ENCODE measurements at places on chromosomes 12 and 14.

DNA sequence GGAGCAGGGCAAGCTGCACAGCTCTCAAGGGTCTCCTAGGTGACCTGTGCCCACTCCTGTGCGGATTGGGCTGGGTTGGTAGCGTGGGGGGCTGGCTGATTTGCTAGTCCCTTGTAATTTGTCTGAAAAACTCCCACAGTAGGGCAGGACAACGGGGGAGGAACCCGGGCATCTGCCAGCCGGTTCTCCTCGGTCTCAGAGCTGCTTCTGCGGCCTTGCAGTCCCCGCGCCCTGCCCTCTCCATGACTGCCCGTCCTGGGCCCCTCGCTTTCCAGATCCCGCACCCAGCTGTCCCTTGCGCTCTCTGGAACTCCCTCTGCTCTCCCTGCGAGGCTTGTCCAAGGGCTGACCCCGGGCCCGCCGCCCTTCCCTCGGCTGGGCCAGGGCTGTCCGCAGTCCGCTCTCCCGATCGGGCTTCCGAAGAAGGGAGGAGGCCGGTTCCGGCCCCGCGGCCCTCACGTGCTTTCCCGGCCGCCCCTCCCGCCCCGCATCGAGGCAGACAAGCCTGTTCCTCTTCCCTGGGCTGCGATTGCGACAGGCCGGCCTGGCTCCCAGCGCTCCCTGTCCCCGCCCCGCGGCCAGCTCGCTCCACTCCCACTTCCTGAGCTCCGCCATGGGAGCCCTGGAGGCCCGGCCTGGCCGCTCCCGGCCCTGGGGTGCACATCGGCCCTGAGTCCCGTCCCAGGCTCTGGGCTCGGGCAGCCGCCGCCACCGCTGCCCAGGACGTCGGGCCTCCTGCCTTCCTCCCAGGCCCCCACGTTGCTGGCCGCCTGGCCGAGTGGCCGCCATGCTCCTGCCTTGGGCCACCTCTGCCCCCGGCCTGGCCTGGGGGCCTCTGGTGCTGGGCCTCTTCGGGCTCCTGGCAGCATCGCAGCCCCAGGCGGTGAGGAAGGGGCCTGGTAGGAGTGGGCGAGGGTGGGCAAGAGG is at the start of gene LTBR:
Gene LTBR, plus strand, starts transcription at position 591 of the 927 bp plus-strand sequence. Its CDS starts 197 bp downstream, at position 788.
- peak; percentile 53 for DNase-seq

- DNase-seq: no peak
Observed at GRCh38 chr14:101855958-101856357, 94.4 kb downstream of the PPP2R5C start.

- no peak for DNase-seq
Observed at GRCh38 chr14:103746701-103747100, 31.1 kb downstream of the ZFYVE21 start.

DNA sequence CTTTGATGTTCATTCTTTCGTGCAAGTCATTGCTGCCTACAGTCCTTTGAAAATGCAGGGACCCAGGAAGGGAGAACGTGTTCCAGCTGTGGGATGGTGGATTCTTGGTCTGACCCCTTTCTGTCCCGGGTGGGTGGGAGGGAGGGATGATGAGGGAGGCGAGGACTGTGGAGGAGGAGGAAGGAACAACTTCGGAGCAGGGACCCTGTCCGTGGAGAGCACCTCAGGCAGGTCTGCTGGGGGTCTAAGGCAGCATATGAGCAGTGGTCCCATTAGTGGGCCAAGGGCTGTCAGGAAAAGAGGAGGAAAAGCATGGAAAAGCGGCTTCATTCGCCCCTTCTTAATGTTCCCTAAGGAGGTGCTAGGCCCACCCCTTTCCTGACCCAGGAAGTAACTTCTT is 36.0 kb downstream of the CACNA2D4 start:
- no peak for DNase-seq

DNA sequence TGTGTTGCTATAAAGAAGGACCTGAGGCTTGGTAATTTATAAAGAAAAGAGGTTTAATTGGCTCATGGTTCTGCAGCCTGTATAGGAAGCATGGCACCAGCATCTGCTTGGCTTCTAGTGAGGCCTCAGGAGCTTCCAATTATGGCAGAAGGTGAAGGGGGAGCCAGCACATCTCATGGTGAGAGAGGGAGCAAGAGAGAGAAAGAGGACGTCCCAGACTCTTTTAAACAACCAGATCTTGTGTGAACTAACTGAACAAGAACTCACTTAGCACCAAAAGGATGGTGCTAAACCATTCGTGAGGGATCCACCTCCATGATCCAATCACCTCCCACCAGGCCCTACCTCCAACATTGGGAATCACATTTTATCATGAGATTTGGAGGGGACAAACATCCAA is 6.1 kb upstream of the SNAPC1 start:
- DNase-seq: no peak

DNA sequence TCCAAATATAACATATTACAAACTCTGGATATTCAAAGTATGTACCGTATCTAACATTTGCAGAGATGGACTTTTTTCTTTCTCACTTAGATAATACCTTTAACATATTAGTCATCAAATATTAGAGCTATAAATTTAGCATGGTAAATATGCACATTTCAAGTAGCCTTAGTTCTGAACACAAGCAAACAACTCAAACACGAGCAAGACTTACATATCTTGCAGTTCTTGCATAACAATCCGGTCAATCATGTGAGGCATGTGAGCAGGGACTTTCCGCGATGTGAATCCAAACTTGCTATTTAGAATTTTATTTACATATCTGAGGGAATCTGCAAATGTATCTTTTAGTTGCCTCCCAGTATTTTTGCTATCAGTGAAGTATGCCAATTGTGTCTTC is 22.1 kb upstream of the SYCP3 start:
- DNase-seq: no peak

DNA sequence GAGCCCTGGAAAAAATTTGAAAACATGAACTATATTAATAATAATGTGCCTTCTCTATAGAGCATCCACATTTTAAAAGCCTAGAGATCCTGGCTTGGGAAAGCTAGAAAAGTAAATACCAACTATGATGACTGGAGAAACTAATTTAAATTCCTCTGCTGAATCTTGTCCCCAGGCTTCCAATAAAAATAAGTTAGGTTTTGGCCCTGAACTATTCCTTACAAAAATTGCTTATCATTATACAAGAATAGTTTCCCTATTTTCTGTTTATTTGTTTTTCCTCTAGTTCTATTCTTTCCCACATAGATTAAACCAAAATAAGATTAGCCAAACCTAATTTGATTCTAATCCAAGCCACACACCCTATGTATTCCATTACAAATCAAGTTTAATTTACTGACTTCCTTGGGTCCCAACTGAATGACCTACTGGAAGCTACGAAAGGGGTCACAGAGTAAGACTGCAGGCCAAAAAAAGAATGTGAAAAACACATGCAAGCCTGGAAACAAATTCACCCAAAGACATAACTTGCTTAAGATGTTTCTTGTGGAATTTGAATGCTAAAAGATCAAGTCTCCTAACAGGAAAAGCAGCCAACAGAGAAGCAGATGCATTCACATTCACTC is 133.0 kb downstream of the PAWR start:
- no peak for DNase-seq

GRCh38 chr12:92049403-92049802 is 96.2 kb downstream of the BTG1 start:
- DNase-seq: no peak

DNA sequence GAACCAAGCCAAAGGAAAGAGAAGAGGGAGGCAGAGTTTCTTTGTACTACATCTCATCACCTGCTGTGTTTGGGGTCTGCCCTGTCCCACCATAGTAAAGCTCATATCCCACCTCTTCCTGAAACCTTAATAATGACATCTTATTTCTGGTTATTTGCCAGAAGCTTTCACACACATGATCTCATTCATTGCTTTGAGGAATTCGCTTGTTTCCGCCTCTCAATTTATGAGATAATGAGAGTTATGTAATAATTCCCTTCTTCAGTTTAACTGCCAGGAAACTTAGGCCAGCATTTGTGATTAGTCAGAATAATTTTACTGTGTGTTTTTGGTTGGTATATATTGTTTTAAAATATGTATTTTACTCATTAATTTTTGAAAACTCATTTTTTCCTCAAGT is 205.2 kb downstream of the CACNA1C start:
- DNase-seq: no peak

DNA sequence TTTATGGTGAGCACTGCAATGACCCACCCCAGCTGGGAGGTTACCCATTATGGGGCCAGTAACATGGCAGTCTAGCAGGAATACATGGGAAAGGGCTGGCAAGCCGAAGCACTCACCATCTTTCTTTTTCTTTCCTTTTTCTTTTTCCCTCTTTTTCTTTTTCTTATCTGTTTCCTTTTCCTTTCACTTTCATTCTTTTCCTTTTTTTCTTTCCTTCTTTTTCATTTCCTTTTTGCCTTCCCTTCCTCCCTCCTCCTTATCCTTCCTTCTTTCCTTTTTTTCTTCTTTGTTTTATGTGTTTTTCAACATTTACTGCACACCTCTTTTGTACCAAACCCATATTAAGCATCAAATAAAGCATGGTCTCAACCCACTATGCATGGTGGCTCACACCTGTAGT is 501.1 kb downstream of the MED13L start:
- DNase-seq: no peak

GRCh38 chr14:61523751-61524150 is 171.6 kb upstream of the HIF1A start:
- DNase-seq: no peak

DNA sequence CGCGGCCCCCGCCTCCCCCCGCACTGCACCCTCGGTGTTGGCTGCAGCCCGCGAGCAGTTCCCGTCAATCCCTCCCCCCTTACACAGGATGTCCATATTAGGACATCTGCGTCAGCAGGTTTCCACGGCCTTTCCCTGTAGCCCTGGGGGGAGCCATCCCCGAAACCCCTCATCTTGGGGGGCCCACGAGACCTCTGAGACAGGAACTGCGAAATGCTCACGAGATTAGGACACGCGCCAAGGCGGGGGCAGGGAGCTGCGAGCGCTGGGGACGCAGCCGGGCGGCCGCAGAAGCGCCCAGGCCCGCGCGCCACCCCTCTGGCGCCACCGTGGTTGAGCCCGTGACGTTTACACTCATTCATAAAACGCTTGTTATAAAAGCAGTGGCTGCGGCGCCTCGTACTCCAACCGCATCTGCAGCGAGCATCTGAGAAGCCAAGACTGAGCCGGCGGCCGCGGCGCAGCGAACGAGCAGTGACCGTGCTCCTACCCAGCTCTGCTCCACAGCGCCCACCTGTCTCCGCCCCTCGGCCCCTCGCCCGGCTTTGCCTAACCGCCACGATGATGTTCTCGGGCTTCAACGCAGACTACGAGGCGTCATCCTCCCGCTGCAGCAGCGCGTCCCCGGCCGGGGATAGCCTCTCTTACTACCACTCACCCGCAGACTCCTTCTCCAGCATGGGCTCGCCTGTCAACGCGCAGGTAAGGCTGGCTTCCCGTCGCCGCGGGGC is at the start of gene FOS:
Gene FOS, plus strand, starts transcription at position 407 of the 731 bp plus-strand sequence. Its CDS starts 155 bp downstream, at position 562.
- peak; percentile 86 for DNase-seq

- peak; percentile 6 for DNase-seq
Observed at GRCh38 chr12:89160716-89161123, 191.6 kb downstream of the DUSP6 start.

DNA sequence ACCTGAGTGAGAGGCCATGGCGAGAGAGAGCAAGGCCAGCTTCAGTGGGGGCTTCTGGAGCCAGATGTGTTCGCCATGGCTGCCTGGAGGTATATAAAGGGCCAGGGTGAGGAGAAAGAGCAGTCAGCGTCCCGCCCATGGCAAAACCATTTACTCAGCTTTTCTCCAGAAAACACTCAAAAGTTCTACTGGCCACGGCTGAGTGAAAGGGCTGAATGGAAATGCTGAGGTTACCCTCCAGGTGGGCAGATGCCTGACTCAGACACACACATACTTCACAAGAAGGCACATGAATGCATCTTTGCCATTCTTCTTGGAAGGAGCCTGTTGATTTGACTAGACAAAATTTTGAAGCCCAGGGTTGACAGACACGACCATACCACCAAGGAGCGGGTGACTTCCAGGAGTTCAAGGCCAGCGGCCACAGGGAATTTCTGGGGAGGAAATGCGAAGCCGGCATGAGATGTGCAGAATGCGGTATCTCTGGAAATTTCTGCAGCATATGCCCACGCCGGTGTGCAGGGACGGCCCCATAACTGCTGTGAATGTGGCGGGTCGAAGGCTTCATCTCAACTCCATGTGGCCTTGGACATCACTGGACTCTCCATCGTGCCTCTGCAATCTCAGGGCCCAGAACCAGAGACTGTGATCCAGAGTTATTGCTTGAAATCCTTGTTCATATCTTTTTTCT is at the start of gene IL31:
Gene IL31, minus strand, starts transcription at position 67 of the 691 bp plus-strand sequence. Its CDS starts 49 bp downstream, at position 18.
- no peak for DNase-seq

- no peak for DNase-seq
Observed at GRCh38 chr14:101151226-101151926, 247.9 kb upstream of the RTL1 start.

DNA sequence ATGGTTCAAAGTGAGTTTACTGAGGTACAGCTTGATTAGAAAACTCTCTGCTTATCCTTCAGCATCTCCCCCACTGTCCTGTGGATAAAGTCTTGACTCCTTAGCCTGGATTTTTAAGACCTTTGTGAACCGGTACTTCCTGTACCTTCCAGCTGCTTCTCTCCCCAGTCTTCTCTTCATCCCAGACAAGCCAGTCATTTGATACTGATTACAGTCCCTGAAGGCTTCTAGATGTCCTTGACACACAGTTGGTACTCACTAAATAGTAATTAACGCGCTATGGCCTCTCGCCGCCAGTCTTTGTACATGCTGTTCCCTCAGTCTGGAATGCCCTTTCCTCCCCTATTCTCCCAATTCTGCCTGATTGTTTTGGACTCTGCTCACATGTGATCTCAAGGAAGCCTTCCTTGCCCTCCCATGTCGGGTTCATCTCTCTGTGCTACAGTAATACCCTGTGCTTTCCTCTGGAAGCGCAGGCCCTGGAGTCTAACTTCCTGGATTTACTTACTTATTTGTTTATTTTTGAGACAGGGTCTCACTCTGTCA is 50.6 kb upstream of the PTGR2 start:
- DNase-seq: no peak

DNA sequence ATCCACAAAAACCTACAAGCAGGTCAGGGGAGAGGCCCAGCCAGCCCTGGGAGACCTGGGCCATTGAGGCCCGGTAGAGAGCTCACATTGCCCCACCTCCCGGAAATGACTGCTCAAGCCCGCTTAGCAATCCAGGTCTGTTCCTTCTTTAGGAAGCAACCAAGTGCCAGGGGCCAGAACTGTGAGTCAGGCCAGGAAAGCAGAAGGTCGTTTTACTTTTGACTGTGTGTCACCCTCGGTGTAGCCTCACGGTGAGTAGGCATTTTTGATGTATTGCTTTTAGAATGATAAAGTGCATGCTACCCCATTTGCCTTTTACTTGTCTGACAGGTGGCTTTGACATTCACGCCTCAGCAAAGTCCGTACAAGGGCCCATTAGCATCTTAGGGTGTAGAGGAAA is 25.4 kb upstream of the PWP1 start:
- DNase-seq: no peak

- DNase-seq: no peak
Observed at GRCh38 chr12:132263061-132263360, 66.4 kb downstream of the GALNT9 start.

DNA sequence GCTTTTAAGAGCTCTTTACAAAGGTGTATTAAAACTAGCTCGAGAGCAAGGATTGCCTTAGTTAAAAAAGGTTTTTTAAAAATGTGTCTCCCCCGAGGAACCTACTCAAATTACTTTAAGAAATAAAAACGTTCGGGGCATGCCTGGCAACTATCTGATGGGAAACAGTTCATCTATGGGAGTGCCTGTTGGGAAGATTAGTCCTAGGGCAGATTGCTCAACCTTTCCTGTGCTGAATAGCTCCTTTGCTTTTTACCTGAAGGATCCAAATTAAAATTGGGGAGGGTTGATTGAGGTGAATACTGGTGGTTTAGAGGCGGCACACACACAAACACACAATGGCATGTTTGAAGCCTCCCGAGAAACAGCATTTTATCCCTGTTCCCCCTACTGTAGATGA is 541.4 kb upstream of the ATP2B1 start:
- DNase-seq: no peak

GRCh38 chr14:54570631-54571415 is 3.9 kb downstream of the SAMD4A start:
- DNase-seq: no peak
